ENCODE measurements at places on chromosomes 3 and 15.

- no peak for DNase-seq
These were observed 636.6 kb upstream of the NR2F2 start for GRCh38 chr15:95693917-95694316.

DNA sequence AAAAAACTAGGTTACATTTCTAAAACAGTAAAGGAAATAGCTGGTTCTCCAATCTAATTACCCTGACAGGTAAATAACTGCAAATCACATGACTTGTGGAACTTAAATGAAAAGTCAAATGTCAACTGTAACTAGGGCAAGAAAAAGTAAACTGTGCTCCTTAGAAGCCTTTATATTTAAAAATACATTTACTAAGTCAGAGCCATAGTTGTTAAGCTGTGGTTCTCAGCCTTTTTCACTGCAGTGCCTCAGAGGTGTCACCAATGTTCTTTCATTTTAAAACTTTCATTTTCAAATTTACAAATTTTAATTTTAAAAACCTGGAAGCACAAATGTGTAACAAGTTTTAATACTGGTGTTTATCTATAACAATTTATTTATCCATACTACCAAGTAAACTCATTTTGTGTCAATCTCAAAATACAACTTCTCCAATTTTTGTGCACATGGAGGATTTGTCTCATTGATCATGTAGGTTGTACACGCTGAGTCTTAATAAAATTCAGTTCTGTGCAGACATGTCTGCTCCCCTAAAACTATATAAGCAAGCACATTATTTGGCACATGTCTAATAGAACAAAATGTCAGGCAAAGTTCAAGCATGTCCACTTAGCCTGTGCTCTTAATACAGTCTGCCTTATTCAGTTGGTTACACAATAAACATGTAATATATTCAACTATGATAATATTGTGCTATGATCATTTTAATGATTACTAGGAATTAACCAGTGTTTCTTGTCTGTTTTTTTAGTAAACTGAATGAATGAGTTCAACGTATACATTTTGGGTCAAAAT is 70.4 kb downstream of the DLG1 start:
- no peak for DNase-seq

DNA sequence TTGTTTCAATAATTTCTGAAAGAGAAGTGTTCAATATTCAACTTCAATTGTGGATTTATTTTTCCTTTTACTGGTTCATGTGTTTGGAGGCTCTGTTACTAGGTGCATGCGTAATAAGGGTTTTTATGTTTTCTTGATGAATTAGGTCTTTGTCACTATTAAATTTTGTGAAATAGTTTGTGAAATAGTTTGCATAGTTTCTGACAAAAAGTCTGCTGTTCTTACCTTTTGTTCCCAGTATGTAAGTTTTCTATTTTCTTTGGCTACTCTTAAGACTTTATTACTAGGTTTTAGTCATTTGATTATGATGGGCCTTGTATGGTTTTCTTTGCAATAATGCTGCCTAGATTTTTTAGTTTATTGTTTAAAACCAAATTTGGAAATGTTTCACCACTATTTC is 38.0 kb downstream of the MEF2A start:
- no peak for DNase-seq

- no peak for DNase-seq
These were observed 101.6 kb downstream of the TMEM266 start for GRCh38 chr15:76161153-76162035.

GRCh38 chr3:48187579-48188265 is 495 bp downstream of the CDC25A start:
- peak; percentile 89 for DNase-seq

- DNase-seq = no peak
These were observed 209.9 kb upstream of the SOX14 start for GRCh38 chr3:137554242-137554641.

GRCh38 chr15:68363353-68363752 is 68.6 kb downstream of the ITGA11 start:
- no peak for DNase-seq

DNA sequence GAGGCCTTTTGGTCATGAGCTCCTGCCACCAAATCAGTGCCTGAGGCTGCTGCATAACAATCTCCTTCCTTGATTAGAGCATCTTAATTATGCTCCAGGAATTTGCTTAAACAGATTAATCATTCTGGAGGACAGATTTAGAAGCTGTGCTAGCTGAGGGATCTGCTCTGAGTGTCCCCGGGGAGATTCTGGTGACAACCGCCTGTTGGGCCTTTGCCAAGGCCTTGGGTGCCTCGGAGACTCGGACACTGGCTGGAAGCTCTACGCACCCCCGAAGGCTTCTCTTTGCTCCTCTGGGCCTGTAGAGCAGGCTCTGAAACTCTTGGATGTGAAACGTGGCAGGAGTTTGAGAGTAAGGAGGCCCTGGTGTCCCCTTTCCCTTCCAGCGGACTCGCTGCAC is 264.1 kb downstream of the CD47 start:
- DNase-seq = no peak

DNA sequence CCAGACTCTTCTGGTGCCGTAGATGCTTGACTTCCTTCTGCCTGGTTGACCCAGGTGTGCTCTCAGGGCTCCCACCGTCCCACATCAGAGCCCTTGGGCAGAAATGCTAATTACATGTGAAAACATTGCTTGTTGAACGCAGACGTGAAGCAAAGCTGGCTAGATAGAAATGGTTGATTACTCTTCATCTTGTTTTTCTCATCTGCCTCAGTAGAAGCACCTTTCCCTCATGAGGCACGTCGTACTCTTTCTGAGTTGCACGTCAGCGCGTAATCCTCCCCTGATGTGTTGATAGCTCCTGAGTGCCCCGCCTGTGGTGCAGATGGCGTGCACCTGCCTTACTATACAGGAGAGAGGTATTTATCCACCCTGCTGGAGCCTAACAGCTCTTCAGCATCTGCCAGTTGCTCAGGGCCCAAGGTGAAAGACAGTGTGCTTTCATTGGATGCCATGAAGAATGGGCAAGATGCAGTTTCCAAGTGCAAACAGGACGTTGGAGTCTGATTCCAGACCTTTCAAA is 18.1 kb downstream of the MAP6D1 start:
- no peak for DNase-seq

DNA sequence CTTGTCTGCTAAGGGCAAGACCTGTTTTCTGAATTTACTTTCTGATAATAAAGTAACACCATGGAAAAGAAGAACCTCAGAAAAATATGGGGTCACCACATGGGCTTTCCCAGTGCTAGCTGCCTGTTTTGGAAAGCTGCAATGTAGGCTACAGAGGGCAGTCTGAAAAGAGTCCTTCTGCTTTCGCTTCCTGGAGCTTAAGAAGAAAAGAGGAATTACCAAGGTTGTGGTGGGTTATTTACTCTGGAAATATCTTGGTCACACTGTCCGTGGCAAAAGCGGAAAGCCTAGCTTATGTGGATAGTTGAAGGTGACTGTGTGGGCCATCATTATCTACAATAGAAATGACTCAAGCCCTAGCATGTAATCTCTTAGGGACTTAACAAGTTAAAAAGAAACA is 31.7 kb upstream of the IP6K2 start:
- DNase-seq = no peak

- peak; percentile 60 for DNase-seq
These were observed 31.5 kb downstream of the SLC41A3 start for GRCh38 chr3:126052196-126053058.

DNA sequence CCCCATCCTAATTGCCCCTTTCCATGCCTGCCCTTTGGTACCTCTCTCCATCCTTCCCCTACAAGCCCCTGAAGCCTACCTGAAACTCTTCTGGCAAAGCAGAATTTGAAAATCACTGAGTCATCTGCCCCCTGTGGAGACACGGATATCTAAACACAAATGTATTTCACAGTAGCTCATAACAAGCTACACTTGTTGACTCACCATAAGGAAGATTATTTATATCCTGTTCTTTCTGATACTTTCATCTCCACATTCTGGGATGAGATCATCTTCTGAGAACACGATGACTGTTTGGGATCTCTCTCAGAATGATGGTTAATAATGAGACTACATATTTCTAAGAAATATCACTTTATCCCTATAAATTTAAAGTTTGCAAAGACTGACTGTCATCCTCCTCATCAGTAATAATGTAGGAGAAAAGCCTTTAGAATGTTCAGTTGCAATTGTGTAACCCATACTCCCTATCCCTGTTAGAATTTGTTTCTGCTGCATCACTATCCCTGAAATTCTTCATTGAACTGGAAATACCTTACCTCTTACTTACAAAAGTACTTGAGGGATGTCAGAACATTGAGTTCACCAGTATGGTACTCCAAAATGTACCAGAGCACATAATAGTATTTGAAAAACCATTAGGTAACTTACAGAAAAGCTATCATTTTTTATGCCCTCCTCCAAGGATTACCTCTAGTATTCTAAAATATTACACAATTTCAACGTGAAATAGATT is 116.1 kb upstream of the IL12A start:
- no peak for DNase-seq

GRCh38 chr3:187997490-187997889 is 156.5 kb upstream of the LPP start:
- no peak for DNase-seq

All from osteocyte (in vitro differentiated cells).